NCI-H1694 (cell line): ENCODE measurements at places on chromosomes 6 and 20.
A peak's percentile ranks its signal among the peaks of the same experiment; 100 is the strongest.

- DNase-seq: no peak
Measured at GRCh38 chr20:4817230-4817671, 95.5 kb downstream of the PRND start.

GRCh38 chr6:148967011-148967520, 220.2 kb downstream of the UST start:
- no peak for DNase-seq

DNA sequence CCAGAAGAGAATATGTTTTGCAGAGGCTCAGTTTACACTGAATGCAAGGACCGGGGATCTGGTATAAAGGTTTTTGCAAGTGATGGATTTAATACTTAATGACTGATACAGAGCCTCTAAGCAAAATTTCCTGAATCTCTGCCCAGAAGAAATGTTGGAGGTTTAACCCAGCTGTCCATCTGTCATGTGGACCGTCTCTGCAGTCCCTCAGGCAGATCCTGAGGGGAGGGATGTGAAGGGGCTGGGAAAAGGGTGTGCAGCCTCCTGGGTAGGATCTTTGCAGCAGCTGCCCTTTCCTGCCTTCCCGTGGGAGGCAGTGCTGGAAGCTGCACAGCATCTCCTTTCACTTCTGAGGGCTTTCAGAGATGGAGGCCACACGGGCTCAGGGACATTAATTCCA, 207.0 kb downstream of the SLC24A3 start:
- peak; percentile 6 for DNase-seq

DNA sequence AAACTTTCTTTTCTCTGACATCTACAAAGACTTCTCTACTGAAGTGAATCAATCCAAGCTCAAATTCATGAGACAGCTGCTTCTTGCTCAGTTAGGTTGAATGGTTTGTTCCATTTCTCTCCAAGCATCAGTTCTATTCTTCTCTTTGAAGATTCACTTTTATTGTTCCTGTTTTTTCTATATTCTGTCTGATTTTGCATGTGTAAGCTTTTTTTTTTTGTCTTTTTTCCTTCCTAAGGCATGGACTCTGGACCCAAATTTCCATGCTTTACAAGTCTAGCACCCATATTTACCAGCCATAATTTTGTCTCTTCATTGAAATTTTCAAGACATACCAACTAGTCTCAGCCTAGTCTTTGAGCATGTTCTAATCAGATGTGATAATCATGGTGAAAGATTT, 25.9 kb upstream of the STXBP5 start:
- DNase-seq: no peak

DNA sequence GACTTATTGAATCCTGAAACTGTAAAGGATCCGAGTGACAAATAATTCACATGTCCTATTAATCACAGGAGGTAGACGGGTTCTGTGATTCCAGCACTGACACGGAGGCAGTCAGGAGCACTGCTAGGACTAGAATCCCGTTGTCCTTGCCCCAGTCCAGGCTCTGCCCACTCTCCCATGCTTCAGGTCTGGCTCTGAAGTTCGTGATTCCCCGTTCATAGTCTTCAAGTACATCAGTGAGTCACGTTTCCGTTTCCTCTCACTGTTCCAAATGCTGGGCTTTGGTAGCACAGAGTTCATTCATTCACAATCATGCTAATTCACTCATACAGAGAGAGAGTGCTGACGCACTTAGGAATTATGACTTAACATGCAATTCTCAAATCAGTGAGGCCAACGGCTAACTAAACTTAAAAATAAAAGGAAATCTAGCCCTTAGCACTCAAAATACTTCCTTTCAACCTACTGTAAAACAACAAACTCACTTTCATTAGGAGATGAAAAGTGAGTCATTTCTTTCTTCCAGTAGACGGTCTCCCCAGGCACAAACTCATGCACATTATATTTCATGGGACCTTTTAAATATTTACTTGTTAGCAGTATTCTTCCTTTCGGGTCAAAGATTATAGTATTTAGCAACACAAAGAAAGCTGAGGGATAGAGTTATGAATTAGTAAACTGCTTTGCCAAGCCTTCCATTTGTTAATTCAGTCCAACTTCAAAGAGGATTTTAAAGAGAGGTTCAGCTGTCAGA, 94.0 kb upstream of the NHSL1 start:
- no peak for DNase-seq

- DNase-seq: no peak
Measured at GRCh38 chr6:18096423-18096822, 26.1 kb downstream of the NHLRC1 start.

DNA sequence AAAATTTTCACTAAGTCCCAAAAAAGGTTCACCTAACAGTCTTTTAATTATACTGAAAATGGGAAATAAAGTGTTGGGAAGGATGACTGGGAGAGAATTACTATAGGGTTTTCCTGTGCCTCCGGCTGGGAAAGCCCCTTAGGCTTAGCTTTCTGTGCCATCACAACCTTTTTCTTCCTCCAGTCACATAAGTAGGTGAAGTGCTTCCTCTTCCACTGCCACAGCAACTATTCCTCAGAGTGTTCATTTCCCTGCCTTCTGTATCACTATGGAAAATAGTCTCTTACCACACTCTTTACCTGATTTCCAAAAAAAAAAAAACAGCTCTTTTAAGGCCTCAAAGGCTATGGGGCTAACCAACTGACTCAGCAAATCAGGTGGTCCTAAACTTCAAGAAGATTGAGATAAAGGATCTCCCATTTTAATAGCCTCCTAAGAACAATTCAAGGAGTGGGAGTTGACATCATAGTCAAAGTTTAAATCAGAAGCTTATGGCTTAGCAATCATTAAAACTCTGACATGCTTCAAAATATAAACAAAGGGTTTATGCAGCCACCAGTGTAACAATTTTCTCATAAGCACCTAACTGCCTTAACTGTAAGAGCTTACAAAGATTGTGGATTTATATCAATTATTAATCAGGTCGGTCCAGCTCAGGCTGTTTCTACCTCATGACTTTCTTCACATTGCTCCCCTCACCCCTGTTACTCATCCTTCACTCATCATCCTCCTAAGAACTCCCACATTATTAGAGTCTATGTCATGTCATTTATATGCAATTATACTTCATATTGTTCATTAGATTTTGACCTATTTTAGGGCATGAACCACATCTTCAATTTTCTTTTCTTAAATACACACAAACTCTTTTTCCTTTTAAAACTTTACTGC, 95.3 kb downstream of the RNGTT start:
- no peak for DNase-seq
